Endothelial cell (in vitro differentiated cells): ENCODE measurements at places on chromosomes 2 and 18.
A peak's percentile ranks its signal among the peaks of the same experiment; 100 is the strongest.

GRCh38 chr2:223835701-223836532 lies 1.5 kb downstream of the AP1S3 start:
- DNase-seq: no peak

- DNase-seq: no peak
Measured at GRCh38 chr2:174121612-174122011, 126.7 kb downstream of the OLA1 start.

GRCh38 chr18:34038086-34038485 lies 186.6 kb downstream of the NOL4 start:
- no peak for DNase-seq

DNA sequence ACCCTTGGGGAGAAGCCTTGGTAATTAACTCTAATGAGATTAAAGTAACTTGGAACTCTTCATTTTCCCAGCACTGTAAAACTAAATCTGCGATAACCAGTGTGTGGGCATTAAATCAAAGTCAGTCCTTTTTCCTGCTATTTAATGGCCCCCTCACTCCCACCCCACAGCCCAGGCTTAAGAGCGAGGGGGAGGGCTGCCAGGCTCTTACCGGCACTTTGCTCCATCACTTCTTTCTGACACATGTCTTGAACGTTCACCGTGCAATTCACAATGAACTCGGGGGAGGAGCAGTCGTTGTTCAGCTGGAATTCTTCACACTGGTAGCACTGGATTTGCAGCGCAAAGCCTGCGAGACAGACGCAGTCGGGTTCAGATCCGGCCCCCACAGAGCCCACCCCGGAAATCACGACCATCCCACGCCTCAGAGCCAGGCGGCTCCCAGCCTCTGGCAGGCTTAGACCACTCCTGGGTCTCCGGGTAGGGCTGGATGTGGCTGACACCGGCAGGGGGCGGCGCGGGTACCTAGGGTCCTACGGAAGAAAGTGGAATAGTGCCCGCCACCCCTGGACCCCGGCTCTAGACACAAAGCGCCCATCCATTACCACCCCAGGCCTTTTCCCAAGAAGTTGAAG lies 1.7 kb downstream of the LYPD1 start:
- DNase-seq: peak; percentile 55

DNA sequence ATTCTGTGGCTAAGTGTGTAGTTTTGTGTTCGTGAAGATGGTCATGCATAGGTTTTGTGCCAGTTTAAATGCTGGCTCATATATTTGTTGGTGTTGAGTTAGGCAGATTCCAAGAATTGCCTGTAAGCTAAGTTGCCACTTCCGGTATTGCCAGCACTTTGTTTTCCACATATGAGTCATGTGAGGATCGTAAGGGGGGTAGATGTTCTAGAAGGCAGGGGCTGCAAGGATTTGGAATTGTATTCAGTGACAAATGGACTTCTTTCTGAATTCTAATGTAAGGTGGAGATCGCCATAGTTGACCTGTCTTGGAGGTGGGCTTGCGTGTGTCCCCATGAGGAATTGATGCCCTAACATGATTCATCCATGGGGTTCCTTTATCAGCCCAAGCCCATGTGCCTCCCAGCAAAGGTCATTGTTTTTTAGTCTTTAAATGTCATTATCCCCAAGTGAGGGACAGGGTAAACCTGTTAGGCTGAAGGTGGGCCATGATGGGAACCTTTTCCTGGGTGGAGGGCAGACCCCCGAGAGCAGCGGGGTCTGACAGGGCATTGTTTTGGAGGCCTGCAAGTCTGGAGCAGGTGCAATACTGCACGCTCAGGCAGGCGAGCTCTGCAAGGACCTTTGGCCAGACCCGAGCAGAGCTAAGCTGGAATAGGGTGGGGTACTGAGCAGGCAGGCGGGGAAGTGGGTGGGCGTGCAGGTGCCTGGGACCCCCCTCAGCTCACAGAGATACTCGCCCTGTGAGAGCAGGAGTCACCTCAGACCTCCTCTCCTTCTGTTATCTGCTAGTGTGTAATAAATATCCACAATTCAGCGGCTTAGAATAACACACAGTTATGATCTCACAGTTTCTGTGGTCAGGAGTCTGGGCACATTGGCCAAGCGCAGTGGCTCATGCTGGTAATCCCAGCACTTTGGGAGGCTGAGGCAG lies 77.4 kb downstream of the LRRFIP1 start:
- DNase-seq: no peak

DNA sequence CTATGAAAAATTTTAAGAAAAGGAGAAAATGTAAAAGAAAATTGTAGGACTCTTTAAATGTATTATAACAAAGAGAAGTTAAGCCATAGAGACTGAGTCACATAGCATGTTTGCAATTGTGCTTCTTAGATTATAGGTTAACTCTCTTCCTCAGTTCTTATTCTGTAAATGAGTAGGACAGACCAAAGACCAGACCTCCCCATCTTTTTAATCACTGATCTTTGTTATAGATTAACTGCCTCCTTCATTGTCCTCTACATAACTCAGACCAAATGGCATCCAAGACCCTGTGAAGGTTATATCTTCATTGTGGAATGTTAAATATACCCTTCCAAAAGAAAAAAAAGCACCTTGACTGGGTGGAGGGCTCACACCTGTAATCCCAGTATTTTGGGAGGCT lies 316.9 kb upstream of the LRRTM4 start:
- DNase-seq: no peak

DNA sequence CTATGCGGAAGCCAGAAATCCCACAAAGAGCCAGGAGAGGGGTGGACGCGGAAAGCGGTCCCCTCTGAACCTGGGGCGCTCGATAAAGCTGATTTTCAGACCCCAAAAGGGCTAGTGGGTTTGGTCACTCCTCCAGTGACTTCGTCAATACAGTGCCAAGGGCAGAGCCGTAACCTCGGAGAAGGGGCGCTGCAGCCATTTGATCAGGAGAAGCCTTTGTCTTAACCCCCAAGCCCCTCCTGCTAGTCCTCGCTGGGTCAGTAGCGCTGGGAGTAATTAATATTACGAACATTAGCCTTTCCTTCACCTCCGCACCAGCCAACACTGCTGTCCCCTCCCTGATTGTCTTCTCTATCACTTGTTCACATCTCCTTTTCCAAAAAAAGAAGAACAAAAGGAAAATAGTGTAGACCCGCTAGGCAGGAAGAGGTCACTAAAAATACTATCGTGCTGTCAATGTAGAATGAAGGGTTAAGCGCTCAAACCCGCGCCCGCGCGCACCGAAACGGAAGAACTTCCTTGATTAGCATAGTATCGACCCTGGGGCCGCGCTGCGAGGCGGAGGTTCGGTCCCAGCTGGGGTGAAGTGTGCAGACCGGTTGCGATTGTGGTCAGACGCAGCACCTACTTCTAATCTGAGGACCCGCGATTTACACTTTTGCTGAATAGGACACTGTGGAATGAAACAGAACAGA lies 63.2 kb upstream of the MAPRE2 start:
- peak; percentile 44 for DNase-seq

DNA sequence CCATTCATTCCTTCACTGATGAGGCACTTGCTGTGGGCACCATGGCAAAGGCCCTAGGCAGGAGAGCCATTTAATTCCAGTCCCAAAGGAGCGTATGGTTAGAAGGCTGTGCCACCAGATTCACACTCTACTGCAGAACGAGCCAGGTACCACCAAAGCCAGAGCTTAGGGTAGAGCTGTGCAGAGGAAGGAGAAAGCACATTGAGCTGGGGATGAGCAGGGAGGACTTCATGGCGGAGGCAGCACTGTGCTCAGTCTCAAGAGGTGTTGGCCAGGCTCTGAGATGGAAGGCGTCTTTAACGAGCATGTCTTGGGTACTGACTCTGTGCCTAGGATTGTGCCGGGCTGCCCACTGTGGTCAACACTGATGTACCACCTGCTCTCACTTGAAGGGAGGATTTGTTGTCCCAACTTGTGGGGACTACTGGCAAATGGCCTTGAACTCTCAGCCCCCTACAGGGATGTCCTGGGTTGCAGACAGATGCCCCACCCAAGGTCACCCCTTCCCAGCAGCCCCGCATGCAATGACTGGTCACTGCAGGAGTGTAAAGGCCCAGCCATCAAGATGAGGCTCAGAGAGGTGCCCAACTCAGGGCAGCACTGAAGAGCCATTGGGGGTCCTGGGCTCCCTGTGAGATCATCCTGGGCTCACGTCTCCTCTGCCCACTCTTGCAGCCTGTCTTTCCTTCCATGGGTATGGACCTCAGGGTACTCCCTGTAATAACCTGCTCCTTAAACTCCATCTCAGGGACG lies 251.4 kb downstream of the GLI2 start:
- DNase-seq: no peak

- DNase-seq: no peak
Measured at GRCh38 chr2:120704696-120705095, 31.0 kb upstream of the GLI2 start.

GRCh38 chr18:79169958-79170555 lies 100.9 kb downstream of the ATP9B start:
- no peak for DNase-seq

DNA sequence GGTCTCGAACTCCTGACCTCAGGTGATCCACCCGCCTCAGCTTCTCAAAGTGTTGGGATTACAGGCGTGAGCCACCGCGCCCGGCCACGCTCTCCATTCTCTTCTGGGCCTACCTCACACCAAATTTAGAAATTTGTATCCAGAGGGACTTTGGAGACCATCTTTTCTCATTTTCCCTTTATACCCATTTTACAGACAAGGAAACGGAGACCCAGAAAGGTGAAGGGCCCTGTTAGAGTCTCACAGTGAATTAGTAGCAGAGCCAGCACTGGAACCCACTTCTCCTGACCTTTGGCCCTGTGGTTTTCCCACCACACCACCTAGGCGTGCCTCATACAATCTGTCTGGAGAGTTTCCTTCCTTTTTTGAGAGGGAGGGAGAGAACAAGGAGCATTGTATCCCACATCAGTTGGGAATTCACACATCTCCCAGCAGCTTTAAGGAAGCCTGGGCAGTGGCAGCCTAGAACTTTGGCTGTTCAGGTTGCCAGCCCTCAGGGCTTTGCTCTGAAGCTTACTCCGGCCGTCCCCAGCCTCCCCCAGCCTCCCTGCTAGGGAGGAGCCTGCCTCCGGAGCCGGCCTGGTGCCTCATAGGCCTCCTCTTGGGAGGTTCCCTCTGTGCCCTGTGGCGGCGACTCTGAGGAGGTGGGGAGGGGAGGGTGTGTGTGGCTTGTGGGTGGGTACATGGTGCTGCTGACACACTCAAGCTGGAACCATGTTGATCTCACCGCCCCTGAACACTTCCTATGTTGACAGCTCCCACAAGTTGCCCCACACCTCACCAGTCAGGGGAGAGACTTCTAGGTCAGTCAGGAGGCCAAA lies 13.8 kb downstream of the FOSL2 start:
- no peak for DNase-seq

DNA sequence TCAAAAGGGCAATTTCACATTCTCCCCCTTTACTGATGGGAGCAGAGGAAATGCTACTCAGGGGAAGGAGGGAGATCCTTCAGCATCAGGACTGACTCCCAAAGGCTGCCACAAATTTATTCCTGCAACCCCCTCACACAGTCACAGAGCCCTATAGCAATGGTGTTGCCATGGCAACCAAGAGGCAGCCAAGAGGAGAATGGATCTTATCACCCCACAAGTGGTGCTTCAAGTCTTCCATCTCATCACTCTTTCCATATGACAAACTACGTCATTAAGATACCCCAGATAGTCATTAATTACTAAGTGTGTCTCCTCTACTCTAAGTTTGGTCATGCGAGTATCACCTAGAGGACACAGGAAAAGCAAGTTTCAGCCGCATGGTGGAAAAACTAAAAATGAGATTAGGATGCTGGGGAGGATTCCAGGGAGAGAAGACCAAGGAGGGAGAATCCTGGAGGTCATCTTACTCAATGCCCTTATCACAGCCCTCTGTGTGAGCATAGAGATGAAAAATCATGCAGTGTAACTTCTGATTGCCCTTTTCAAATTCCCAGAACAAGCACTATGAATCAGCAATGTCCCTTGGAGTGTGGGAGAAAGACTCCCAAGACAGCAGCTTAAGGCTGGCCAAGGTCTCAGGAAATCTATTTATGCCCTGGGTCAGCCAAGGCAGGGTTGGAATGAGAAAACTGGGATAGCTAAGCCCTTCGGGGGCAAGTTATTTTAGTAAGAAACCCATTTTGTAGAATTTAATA lies 885.7 kb upstream of the KLHL29 start:
- DNase-seq: no peak

GRCh38 chr2:122055521-122055931 lies 300.1 kb downstream of the TSN start:
- DNase-seq: no peak

GRCh38 chr18:51194604-51195003 lies 2.9 kb downstream of the MEX3C start:
- DNase-seq: no peak

DNA sequence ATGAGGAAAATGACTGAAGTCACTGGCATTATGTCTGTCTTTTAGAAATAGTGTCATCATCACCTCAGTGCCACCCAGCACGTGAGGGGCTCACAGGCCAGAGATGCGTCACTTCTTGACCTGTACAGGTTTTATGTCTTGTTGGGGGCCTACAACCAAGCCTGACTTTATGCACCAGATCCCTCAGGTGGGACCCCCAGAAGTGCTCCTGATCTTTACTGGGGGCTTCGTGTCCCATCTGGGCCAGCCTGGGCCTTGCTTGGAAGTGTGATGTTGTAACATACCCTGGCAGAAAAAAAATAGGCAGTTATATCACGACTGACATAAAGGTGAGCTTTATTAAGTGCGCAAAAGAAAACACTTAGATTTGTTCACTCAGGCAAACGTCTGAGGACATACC lies 21.5 kb upstream of the GNAL start:
- DNase-seq: no peak

GRCh38 chr2:19785867-19786266 lies 115.9 kb downstream of the TTC32 start:
- DNase-seq: no peak
